ENCODE measurements at places on chromosomes 3 and 15.
A peak's percentile ranks its signal among the peaks of the same experiment; 100 is the strongest.

DNA sequence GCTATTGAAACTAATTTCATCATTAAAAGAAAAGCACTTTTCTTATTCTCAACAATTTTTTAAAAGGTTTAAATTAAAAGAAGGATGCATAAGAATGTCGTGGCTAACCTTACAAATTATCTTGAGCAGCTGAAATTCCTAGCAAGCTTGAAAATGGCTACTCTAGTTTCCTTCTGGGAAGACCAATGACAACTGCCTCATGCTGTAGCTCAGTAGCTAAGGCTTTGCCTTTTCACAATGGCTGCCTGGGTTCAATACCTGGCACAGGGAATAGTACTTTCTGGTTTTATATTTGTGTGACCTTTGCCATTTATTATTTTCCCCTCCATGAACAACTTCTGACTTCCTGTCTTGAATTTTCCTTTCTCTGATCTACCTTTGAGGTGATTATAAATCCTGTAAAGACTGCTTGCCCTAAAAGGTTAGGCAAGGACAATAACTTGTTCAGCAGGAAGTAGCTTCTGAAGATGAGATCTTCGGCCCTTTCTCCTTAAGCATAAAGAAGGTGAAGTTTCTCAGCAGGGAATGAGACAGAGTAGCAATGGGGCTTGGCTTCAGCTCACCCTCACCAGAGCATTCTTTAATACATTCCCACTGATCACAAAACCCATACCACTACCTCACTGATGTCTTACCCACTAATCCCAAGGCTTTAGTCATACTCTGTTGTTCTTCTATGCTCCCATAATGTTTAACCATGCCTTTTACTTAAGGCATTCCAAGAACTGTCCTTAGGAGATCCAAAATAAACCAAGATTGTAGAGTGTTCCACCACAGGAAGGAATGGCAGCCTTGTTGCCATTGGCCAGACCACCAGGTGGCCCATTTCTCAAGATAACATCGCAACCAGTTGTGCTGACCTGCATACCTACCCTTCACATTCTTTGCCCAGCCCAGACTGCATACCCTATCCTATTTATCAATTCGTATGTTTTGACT lies 276.8 kb downstream of the ULK4 start:
- DNase-seq, result peak; percentile 24

- no peak for DNase-seq
Observed at GRCh38 chr15:100694381-100695021, 92.1 kb downstream of the ASB7 start.

GRCh38 chr3:107525644-107526305 lies 3.0 kb downstream of the BBX start:
- DNase-seq, result no peak

GRCh38 chr3:162842549-162843216 lies 1346.1 kb downstream of the OTOL1 start:
- DNase-seq, result no peak

GRCh38 chr15:48845123-48845522 lies 32.8 kb upstream of the EID1 start:
- DNase-seq, result no peak
